ENCODE measurements at places on chromosomes 3 and 15.
A peak's percentile ranks its signal among the peaks of the same experiment; 100 is the strongest.

DNA sequence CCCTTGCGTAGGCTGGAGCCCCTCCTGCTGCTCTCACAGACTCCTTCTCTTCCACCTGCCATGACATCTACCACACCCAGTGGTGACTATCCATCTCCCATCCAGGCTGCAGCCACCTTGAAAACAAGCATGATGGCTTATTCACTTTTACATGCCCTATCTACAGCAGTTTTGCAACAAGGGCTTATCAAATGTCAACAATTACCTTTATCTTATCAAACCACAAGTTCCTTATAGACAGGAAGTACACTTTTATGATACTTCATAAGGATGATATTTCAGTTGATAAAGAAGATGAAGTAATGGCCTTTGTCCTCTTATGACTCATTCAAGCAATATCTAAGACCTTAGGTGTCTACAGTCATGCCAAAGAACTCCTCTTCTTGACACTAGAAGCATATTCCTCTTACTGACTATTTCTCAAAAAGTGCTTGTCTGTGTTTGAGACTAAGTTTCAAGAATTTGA, 125.3 kb upstream of the SPRED1 start:
- DNase-seq: no peak

GRCh38 chr3:113648524-113648923, 47.9 kb downstream of the USF3 start:
- no peak for DNase-seq

- DNase-seq: no peak
Observed at GRCh38 chr3:146544929-146545528, 622 bp upstream of the PLSCR1 start.

DNA sequence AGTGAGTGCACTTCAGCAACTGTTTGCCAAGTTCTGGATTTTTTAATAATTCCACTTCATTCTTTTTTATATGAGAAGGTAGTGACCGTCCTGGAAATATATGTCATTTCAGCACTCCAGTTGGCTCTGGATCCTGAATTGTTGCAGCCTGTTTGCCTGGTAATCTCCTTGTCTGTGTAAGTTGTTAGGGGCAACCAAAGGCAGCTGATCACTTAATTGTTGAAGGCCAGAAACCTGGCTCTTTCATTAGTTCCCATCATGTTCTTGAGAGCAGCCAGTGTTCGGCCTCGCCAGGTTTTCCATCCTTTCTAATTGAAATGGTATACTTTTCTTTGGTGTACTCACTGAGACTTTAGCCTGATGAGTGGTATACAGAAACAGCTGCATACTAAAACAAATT, 168.6 kb downstream of the SOX2 start:
- DNase-seq: no peak

GRCh38 chr15:31346367-31347066, 19.9 kb downstream of the KLF13 start:
- DNase-seq: no peak

- no peak for DNase-seq
Observed at GRCh38 chr3:10274601-10275000, 18.1 kb downstream of the GHRL start.

DNA sequence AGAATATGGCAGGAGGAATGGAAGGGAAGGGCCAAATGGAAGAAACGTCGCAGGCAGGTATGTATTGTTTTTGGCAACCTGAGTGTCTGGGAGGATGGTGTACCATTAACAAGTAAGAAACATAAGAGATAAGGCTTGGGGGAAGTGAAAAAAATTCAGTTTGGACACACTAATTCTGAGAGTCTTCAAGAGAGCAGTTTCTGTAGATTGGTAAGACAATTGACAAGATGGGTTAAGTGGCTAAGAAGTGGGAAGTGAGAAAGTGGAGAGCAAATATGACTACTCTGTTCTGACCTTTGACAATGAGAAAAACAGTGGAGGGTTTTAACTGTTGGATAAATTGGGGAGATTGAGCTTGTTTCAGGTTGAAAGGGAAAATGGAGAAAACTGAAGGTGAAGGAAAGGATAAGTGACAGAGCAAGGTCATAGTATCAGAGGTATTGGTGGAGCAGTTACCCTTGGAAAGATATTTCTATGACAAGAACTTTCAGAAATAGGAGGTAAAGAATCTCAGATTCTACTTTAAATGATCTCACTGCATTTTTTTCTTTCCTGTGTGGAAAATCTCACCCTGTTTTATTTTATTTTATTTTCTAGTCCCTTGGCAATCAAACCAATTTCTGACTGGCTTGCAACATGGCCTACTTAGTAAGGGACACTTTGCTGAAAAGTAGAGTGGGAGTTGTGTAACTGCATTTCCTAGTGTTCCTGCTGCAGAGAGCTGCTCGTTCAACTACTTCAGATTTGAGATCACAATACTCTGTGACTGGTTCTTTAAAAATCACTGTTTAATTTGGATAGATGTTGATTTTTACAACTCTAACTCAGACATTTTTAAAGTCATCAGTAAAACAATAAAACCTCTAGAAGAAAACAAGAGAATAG, 23.1 kb upstream of the GABPB1 start:
- no peak for DNase-seq

GRCh38 chr3:165211721-165212120, 15.5 kb upstream of the SLITRK3 start:
- DNase-seq: no peak

DNA sequence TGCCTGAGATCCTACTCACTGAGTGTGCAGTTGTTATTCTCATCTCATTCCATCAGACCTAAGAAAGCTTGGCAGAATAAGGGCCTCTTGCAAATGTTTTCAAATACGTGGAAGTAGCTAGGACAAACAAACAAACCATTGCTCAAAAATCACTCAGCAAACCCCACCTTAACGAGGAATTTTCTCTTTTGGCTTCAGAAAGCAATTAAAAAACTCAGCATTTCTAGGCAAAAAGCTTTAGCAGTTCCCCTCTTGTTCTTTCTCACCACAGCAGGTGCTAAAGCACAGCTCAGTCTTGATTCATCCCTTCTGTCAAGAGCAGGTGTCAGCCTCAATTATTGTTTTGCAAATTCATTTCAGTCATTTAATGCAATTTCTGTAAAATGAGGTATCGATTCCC, 58.6 kb upstream of the NUDT16 start:
- DNase-seq: no peak

- no peak for DNase-seq
Observed at GRCh38 chr15:74402337-74402841, 31.4 kb downstream of the SEMA7A start.

- DNase-seq: no peak
Observed at GRCh38 chr3:187465503-187465902, 97.3 kb downstream of the RTP4 start.

GRCh38 chr3:34292605-34293300, 494.3 kb downstream of the PDCD6IP start:
- DNase-seq: no peak

- DNase-seq: no peak
Observed at GRCh38 chr15:73433873-73434272, 9.1 kb upstream of the REC114 start.

DNA sequence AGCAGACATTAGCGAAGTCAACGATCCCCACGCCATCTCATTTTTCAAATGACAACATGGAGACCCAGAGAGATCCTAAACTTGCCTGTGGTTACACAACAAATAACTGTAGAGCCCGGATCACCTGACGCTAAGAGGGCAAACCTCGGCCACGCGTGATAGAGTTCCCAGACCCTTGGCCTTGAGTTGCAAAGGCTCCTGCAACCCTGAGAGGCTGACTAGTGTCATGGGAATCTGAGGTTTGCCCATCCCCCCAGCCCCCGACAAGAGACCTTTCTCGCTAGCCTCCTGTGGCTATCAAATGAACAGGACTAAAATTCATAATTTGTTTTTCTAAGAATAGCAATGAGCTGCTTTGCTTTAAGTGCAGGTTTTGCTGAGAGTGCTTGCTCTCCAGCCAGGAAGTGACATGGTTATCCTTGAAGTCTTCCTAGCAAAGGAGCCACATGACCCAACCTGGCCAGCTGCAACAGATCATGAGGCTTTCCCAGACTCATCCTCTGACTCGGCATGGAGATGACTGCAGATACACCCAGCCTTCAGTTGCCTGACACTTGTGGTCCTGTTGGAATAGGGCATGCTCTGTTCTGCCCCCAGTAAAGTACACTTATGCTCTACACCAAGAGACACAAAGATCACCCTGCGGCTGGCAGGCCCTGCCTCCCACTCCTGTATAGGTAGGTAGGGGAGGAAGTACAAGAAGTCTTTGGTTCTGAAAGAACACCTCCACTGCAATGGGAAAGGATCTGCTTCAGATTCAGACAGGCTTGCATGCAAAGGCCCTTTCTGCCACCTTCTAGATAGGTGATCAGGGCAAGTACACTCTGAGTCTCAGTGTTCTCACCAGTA, 36.0 kb downstream of the MCF2L2 start:
- DNase-seq: no peak

GRCh38 chr15:28085489-28086174, 13.5 kb downstream of the OCA2 start:
- DNase-seq: no peak

- DNase-seq: no peak
Observed at GRCh38 chr15:68335251-68335650, 57.7 kb downstream of the FEM1B start.

- DNase-seq: no peak
Observed at GRCh38 chr15:68436680-68437079, 4.7 kb upstream of the ITGA11 start.

- peak; percentile 30 for DNase-seq
Observed at GRCh38 chr15:78709263-78709882, 68.4 kb upstream of the CHRNB4 start.

- DNase-seq: peak; percentile 25
Observed at GRCh38 chr3:133490468-133491351, 82.8 kb upstream of the CDV3 start.

DNA sequence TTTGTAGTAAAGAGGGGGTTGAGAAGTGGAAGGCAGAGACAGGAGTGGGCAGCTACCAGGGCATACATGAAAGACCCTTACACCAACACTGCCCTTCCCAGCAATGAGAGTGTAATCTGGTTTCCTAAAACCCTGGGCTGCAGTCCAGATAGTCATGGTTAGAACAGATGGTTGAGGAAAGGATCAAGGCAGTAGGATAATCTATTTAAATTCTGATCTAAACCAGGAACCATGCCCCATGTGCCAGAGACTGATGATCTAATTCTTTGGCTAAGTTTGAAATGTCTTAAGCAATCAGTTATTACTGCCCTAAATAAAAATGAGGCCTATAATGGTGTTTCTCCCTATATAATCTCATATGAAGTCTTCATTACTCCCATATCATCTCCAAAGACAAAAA, 59.6 kb downstream of the PRTG start:
- no peak for DNase-seq

DNA sequence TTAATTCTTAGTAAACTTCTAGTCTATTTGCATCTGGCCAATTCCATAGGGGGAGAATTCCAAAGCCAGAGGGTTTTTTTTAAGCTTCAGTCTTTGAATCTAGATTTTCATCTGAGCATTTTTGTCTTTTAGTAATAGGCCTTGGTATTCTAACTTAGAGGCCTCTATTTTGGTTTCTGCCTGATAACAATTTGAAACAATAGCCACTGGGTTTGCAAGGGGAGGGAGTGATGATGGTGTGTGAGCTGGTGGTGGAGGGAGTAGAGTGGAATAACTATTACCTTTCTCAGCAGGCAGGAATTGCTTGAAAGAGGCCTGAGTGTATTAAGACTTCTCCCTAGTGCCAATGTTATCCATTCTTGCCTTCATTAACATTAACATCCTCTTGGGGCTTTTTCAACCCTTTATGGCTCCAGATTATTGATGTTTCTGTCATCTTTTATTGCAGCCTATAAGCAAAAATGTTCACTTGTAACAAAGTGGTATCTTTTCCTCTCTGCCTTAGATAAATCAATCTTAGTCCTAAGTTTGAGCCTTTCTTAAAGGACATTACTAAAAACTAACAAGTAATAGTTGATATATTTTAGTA, 26.5 kb upstream of the TCF12 start:
- DNase-seq: no peak

GRCh38 chr3:79380581-79380980, 387.2 kb downstream of the ROBO1 start:
- no peak for DNase-seq

GRCh38 chr3:63719796-63720445, 67.4 kb downstream of the SNTN start:
- no peak for DNase-seq

GRCh38 chr3:45366290-45366689, 22.1 kb upstream of the LARS2 start:
- DNase-seq: no peak

GRCh38 chr3:43503067-43503728, 118.6 kb downstream of the ANO10 start:
- no peak for DNase-seq

- no peak for DNase-seq
Observed at GRCh38 chr15:64931381-64931780, 19.7 kb downstream of the ANKDD1A start.

GRCh38 chr3:297585-297984, 101.0 kb downstream of the CHL1 start:
- DNase-seq: no peak

GRCh38 chr3:47016934-47017435, 37.5 kb downstream of the NBEAL2 start:
- DNase-seq: no peak

DNA sequence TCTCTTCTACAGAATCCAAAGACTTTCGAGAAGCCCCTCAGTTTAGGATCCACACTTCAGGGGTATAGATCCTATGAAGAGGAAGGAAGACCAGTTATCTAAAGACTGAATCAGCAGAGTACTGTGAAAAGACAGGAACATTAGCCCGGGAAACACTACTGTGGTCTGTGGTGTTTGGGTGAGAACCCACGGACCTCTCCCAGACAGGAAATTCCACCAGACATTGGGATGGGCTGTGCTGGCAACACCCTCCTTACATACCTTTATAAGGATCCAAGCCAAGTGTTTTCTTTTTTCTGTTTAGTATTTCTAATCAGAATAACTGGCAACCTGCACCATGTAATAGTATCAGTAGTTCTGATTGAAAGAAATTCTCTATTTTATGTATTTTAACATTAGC, 14.1 kb downstream of the TMEM207 start:
- DNase-seq: no peak

GRCh38 chr3:189586941-189587663, 44.1 kb upstream of the TP63 start:
- DNase-seq: no peak

GRCh38 chr3:186182850-186183249, 74.0 kb upstream of the ETV5 start:
- no peak for DNase-seq
